Omental fat pad (tissue), 4 donors: ENCODE measurements at places on chromosomes 1 and 21. TPM values are rescaled to one million over a fixed set of nuclear protein-coding genes. Genes with fewer than 3 reads are reported as not detected.

- DNase-seq = no peak
These were observed 421.0 kb downstream of the DSCAM start for GRCh38 chr21:40425981-40426380.

- no peak for DNase-seq
These were observed 15.7 kb downstream of the ABCG1 start for GRCh38 chr21:42234464-42235241.

DNA sequence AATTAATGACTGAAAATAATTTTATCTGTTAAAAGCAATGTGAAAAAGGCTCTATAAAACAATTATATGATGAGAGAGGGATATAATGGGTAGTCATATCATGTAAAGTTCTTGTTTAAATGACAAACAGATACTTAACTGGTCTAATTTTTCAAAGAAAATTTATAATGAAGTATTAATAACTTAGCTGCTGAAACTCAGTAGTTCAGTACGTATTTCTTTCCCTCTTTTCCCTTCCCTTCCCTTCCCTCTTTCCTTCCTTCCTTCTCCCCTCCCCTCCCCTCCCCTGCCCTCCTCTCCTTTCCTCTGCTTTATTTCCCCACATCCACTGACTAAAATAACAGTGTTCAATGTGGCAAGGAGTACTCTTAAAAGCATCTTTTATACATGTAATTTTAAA, 123.1 kb upstream of the PTGFR start:
- no peak for DNase-seq

DNA sequence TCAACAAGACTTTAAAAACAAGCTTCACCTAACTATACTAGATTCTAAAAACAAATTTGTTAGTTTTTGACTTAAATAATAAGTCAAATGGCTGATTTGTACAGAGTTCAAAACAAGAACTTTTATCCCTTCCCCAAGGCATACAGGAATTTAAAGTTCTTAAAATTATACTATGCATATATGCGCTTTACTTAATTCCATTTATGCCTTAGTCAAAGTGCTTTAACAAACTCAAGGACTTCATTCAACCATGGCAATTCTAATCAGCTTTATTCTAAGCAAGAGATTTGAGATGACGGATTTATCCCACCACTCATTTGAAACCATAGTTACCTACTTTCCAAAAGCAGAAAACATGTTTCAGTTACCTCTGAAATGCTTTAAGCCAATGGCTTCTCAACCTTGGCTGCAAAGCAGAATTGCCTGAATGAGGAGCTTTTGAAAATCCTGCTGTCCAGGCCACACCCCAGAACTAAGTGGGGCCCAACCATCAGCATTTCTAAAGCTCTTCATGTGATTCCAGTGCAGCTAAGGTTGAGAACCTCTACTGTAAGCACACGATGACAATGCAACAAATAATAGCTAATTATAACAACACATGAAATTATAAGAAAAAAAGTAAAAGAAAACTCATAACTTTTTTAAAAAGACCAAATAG, 44.6 kb downstream of the TTLL7 start:
- no peak for DNase-seq

DNA sequence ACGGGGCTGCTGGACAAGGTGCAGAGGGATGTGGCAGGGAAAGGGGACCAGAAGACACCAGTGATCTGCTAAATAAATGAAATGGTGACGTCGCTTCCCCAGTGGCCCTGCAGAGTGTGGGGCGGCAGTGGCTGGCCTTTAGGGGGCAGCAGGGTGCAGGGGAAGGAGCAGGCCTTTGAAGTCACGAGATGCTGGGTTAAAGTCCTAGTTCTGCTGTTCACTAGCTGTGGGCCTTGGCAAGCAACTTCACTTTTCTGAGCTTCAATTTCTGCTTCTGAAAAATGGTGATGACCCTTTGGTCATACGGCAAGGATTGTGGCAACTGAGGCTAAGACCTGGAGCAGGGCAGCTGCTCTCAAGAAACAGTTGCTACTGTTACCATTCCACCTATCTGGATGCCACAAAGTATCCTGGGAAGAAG, 9.2 kb upstream of the GALE start:
- no peak for DNase-seq

DNA sequence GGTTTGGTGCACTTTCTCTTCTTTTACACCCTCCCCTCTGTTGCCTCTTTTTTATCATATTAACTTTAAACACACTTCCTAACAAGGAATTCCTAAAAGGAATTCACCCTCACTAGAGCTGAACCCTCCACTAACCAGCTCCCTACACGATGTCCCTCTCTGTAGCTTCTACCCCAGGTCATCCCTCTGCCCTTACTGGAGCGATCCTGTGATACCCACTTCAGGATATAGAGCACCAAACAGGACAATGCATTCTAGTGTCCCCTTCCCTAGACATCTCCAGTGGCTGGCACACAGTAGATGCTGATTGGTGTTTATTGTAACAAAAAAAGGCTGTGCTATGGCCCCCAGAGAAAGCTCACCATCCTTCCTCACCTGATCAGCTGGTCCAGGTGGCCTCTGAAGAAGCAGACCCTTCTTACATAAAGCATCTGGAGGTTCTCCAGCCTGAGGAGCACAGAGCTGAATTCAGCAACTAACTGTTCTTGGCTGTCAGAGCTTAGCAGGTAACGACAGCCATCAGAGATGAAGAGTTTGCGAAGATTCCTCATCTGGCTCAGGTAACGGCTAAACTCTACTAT, 1.4 kb downstream of the PRAMEF18 start:
- DNase-seq = no peak

DNA sequence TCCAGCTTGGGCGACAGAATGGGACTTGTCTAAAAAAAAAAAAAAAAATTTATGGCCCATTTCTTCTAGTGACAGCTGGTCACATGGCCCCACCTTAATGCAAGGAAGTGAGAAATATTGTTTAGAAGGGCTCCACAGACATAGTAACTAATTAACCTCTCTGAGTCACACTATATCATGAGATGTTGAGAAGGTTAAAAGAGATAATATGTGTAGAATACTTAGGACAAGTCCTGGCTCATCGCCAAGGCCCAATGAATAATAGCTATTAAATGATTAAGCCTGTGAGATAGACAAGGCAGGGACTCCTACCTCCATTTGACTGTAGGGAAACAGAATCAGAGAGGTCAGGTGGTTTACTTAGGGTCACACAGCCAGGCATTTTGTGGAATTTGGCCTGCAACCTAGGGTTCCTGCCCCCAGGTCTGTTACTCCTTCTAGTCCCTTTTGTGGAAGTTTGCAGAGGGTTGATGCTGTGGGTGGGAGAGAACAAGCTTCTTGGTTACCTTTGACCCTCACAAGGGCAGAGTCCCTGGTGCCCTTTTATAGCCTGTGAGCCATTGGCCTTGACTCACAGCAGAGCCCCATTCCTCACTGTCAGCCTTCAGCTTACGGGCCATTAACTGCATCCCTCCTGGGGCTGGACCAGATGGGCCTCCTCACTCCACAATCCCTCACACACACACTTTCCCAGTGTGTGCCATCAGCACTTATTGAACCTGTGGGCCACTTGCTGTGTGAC, 48.5 kb downstream of the OPRD1 start:
- no peak for DNase-seq

DNA sequence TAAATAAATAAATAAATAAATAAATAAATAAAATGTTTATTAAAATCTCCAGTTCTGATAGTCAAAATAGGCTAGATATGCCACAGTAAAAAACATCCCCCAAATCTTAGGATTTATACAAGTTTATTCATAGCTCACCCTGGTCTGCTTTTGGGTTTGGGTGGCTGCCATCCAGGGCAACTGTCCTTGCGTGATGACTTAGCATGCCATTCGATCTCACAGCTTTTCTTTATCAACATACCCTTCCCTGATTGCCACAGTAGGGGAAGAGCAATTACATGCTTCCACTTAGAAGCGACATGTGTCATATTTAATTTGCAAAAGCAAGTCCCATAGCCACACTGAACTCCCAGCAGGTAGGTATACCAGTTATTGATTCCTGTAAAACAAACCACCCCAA, 52.7 kb downstream of the TEX35 start:
- DNase-seq = no peak

GRCh38 chr1:225911191-225912130, 12.6 kb downstream of the PYCR2 start:
- DNase-seq = no peak

DNA sequence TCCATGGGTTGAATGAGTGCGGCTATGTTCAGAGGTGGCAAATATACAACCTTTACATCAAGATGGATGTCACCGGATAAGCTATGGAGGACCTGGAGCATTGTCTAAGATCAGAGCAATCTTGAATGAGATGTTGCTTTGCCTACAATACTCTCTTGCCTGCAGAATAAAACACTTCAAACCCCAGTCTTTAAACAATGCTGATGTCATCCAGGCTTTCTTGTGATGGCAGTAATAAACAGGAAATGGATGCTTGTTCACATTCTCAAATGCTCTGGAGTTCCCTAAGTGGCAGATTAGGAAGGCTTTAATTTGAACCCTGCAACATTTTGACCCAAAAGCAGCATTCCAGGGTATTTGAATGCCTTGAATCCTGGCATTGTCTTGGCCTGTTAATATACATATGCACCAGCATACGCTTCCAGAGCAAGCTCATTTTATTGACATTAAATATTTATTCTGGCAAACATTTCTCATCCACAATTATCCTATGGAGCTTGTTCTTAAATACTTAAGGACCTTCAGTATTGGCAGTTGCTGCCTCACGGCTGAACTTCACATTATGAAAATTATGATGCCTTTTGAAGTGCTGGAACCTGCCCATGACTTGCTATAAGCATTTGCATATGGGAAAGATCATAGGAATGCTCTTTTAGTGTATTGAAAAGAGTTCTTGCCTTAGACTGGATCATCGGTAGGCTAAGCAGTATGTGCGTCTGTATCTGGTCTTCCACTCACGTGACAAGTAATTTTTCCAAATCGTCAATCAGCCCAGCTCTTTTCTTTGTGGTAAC, 422.7 kb downstream of the SIPA1L2 start:
- DNase-seq = no peak

GRCh38 chr1:242877229-242877628, 352.7 kb upstream of the PLD5 start:
- no peak for DNase-seq

- no peak for DNase-seq
These were observed 69.6 kb upstream of the B3GALT2 start for GRCh38 chr1:193256019-193256418.

DNA sequence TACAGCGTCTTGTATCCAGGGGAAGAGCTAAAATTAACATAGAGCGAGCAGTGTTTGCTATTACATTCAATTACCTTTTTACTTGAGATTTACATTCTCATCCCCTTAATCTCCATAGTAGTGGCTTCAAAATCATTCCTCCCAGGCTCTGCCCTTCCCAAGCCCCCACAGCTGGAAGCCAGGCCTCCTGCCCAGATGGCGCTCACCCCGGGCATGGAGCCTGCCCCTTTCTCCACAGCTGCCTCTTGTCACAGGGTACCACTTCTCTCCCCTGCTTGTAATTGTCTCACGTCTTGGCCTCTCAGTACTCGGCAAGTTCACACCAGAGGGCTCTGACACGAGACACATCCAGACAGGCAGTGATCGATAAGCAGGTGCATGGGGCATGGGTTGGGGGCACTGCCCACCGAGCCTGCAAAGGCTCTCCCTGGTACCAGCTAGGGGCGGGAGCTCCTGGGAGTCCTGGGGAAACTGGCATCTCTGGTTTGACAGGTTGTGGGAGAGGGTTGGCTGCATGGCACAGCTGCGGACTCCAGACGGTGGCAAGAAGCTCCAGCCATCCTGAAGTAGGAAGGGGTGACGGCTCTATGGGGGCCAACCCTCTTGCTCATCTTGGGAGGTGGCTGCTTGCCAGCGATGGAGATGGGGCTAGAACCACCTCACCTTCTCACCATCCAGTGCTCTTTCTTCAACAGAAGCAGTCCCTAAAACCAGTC, 20.1 kb downstream of the CASZ1 start:
- no peak for DNase-seq

DNA sequence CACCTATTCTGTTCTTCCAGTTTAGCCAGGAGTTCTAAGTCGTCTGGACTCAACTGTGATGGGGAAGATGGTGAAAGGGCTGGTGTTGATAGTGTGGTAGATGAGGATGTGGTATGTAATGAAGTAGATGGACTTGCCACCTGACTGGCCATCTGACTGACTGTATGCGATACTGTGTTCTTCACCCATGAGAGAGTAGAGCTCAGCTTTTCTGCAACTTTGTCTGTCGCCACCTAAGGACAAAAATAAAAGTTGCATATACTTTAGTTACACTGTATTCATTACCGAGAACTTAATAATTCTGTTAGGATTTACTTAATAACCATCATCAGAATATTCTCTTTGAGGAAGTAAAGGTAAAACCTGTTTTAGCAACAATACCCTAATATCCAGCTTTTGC, 48.5 kb downstream of the EVI5 start:
- no peak for DNase-seq

DNA sequence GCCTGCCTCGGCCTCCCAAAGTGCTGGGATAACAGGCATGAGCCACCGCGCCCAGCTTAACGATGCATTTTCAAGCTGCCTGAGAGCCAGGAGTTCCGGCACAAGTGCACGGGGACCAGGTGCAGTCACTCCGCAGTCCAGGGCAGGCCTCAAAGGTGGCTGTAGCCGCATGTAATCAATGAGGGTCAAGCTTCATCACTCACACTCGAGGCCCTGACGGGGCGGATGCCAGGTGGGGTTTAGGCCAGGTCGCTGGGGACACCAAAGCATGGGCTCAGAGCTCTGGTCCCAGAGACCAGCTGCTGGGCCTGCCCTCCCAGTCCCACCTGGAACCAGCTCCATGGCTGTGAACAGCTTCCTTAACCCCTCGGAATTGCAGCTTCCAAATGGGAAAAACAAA, 26.1 kb upstream of the GPR153 start:
- DNase-seq = no peak

DNA sequence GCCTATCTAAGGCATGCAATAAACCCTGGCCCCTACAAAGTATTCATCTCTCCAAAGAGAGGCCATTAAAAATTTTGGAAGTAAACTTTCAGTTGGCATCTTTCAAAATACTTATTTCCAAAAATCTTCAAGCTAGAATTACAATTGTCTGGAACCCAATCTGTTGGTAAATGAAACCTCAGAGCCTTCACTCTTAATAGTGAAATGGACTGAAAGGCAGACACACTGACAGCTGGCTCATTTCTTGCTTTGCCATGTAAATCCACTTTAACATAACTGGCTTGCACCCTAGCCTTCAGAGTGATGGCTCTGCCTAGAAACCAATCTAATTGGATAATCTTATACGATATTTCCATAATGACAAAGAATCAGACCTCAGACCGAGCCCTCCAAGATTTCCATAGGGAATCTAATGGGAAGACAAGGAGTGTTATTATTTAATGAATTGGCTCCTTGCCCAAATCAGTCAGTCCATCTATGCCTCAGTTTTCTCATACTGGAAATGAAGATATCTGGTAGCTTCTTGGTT, 9.2 kb upstream of the PALMD start:
- no peak for DNase-seq

Gene LMX1A
- total RNA-seq = 2.0 TPM

Gene RERE
- total RNA-seq = 46.3 TPM

Gene NTRK1
- 6.3 TPM for total RNA-seq

Gene AMY1C
- total RNA-seq = not detected

Gene ADGRB2
- 2.2 TPM for total RNA-seq

Gene IQGAP3
- 4.2 TPM for total RNA-seq

Gene LRRC7
- not detected for total RNA-seq

Gene PYHIN1
- total RNA-seq = 3.6 TPM

Gene MUL1
- 22.1 TPM for total RNA-seq
